Activated CD4-positive, alpha-beta T cell treated with anti-CD3 and anti-CD28 coated beads, Interleukin-2, Interleukin-6, amounts not matched to agents 100 ng/mL and 50 ng/mL, durations not matched to agents 16 hours and 8 hours (primary cell): ENCODE measurements at places on chromosomes 6 and 20.

DNA sequence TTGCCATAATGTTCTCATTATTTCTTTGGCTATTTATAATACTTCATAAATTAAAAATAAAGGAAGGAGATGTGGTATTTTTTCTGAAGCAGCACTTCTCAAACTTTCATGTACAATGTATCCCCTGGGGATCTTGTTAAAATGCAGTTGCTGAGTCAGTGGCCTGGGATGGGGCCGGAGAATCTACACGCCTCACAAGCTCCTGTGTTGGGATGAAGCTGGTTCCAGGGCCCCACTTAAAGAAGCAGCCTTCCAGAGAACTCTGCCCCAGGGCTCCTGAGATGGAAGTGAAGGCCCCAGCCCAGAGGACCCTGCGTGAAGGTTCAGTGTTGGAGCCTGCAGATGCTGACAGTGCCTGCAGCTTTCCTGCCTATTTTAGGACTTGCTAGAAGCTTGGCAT, 40.1 kb upstream of the SLC23A2 start:
- no peak for DNase-seq

- no peak for DNase-seq
These were observed 271.1 kb upstream of the CHD6 start for GRCh38 chr20:41889126-41889843.

DNA sequence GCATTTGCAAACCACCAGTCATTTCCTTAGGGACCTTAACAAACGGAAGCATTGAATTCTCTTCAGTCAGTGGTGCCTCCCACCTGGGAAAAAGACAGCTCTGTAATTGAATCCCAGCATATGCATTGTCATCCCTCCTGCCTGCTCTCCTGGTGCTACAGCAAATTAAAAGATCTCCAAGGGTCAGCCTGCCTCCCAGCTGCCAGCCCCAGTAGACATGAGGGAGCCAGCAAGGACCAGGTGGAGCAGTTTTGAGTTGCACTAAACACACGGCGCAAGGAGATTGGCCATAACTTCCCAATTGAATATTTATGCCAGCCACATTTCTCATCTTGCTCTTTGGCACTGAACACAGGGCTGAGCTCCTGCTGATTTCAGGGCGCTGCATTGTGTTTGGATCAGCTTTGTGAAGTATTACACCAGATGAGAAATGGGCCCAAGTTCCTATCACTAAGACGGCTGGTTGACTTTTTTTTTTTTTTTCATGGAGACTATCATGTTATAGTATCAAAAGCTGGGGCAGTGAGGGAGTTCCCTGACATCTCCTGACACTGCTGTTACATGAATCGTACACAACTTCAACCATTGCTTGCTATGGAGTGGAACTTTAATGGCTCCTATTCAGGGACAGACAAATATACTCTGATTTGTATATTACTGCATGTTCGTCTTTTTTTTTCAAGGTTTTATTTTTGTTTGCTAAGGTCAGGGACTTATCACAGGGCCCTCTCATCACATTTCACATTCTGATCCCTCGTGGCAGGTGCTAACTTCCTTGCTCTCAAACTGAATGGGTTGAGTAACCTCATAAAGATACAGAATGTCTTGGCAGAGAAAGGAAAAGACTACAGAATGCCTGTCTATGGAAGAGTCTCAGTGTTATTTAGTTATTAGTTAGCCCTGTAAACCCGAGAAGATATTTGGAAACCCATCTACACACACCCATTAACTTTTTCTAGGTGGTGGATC, 191.1 kb downstream of the EYA4 start:
- DNase-seq = no peak

- no peak for DNase-seq
These were observed 34.6 kb downstream of the RREB1 start for GRCh38 chr6:7142228-7142801.
